ENCODE measurements at places on chromosomes 2 and 18.

GRCh38 chr2:36410681-36411080, 55.1 kb downstream of the CRIM1 start:
- no peak for DNase-seq

DNA sequence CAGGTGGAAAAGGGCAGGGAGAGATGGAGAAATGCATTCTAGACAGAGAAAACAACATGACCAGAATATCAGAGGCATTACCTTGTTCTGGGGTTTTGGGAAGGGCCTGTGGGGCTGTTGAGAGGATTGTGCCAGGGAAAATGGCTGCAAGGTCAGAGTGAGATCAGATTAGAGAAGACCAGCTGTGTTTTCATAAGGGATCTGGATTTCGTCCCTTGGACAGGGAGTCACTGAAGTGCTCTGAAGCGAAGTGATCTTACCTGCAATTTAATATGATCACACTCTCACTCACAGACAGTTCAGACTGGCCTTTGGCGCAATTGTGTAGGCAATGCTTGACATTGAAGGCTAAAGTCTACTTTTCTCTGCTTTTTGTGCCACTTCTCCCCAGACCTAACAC, 20.3 kb upstream of the REG3G start:
- no peak for DNase-seq

DNA sequence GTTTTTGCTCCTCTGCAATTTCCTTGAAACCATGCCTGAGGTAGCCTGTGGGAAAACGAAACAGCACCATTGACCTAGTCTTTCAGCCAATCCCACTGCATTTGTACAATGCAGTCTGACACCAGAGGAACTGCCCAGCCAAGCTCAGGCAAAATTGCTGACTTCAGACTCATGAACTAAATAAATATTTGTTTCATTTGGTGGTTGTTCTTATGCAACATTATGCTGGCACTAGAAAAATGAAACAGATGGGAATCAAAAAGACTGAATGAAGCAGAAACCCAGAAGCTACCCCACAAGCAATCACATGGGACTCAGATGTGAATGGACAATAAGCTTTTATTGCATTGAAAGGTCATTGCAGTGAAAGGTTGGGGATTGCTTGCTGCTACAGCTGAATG, 1.7 kb downstream of the NAT8 start:
- no peak for DNase-seq

GRCh38 chr2:205438241-205438640, 244.1 kb upstream of the NRP2 start:
- DNase-seq, result no peak

- no peak for DNase-seq
Measured at GRCh38 chr2:59184276-59185020, 943.3 kb upstream of the FANCL start.

- DNase-seq, result no peak
Measured at GRCh38 chr2:218343591-218343990, 13.1 kb upstream of the CATIP start.

DNA sequence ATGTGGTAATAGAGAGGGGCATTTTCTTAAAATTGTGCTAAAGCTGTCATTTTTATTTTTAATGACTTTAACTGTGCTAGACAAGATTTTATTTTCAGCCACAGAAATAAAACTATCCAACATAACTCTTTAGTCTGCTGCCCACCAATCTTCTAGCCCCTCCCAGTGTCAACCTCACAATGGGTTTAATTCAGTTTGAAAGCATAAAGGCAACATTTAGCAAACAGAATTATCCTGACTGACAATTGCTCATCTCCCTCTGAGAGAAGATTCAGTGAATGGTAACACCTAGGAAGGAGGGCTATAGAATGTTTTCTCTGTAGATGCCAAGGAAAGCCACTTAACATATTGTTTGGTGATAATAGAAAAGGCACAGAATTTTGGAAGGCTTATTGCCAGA, 5.2 kb downstream of the ERMN start:
- no peak for DNase-seq

DNA sequence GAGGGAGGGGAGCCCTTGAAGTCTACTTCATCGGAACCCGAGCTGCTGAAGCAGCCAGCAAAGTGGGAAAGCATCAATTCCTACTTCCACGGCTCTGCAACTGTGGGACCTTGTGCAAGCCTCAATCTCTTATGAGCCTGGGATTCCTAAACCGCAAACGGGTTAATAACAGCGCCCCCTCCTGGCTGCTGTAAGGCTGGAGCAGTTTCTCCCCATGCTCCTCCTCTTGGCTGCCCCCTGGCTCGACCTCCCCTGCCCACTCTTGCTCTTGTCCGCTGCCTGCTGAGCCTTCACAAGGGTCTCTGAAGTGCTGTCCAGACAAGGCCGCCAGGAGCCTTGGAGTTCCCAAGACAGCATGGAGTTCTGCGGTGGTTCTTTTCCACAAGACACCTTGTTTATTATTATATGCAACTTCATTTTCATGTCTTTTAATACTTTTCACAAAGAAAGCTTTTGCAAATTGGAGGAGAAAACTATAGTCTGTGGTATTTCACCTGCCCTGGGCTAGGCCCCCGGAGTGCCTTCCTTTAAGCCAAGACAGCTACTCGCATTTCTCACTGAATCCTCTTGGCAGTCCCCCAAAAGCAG, 157.2 kb downstream of the DDX1 start:
- DNase-seq, result no peak

- DNase-seq, result no peak
Measured at GRCh38 chr18:55706898-55707297, 118.9 kb upstream of the TCF4 start.

- DNase-seq, result peak; percentile 51
Measured at GRCh38 chr18:74196220-74197119, 48.1 kb downstream of the TIMM21 start.

DNA sequence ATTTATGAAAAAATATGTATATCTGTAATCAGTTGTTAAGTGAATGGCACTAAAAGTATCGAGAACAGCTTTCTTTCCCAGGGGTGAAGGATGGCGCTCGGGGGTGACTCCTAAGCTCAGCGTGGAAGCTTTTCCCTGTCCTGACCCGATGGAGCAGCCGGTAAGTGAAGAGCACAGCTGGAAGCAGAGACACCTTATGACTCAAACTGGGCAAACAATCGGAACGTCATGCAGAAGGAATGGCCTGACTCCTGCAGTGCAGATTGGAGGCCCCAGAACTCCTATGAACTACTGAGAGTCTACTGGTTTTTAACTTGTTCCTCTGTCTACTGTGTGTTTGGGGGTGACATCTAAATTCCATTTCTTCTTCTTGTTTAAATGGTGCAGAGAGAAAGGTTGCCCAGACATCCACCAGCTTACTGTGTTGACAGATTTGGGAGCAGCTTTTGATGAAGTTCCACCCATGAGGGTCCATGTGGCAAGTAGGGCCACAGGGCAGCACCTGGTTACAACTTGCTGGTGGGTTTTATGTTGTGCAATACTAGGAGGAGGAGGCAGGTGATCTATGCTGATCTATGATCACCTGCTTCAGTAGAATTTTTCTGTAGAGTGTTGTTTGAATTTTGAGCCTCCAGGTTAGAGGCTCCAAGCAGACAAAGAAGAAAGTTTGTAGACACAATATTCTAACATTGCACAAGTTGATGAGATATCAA, 52.8 kb upstream of the TMEM182 start:
- DNase-seq, result peak; percentile 65

DNA sequence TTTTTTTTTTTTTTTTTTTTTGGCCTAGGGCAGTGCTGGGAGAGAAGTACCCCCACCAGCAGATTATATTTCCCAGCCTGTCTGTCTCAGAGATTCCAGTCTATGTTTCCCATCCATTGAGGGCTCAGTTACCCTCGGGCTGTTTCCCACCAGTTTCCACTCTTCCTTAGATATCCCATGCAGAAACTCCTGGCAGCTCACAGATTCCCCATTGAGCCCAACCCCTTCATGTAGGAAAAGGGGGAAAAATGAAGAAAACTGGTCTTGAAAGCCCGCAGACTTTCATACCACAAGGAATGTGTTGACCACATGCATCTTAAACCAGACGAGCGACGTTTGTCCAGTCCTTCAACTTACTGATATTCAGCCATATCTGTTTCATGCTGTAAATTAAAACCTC, 15.2 kb downstream of the ASXL3 start:
- no peak for DNase-seq

DNA sequence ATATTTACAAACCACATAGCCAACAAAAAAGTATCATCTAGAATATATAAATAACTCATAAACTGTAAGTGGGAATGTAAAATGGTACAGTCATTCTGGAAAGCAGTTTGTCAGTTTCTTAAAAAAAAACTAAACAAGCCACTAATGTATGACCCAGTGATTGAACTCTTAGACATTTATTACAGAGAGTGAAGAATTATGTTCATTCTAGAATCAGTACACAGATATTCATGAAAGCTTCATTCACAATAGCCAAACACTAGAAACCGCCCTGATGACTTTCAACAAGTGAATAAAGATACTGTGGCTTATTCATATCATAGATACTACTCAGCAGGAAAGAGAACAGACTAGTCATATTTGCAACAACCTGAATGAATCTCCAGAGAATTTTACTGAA, 1541.5 kb downstream of the LRP1B start:
- no peak for DNase-seq

GRCh38 chr2:120988700-120989511, 253.2 kb downstream of the GLI2 start:
- no peak for DNase-seq

- peak; percentile 83 for DNase-seq
Measured at GRCh38 chr2:170409164-170409535, 231.2 kb downstream of the MYO3B start.

DNA sequence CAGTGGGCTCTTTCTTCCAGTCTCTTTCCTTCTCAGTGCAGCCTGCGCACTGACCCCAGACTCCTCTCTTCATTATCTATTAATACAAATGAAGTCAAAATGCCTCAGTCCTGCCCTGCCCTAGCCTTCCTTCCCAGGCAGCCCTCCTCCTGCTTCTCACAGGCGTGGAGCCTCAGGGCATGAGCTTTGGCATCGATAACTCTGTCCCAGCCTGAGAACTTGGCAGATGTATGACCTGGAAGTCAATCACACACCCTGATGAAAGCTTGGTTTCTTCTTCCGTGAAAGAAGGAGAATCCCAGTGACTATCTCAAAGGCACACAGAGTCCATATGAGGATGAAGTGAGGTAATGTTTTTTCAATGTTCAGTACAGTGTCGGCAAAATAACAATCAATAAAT, 600.7 kb upstream of the ID2 start:
- DNase-seq, result no peak

DNA sequence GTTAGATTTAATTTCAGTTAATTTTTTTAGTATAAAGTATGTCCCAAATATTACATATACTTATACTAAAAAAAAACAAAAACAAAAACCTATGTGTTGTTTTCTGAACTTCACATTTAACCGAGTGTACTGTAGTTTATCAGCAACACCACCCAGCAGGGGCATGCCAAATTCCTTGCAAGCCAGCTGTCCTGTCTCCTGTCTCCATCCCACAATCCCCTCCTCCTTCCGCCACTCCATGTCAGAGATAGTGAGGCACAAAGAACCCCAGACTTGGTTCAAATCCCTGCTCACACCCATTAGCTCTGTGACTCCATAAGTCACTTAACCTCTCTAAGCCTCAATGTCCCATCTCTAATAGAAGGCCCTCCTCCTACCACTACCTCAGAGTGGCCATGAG, 9.4 kb downstream of the CHST10 start:
- no peak for DNase-seq

GRCh38 chr2:221480821-221481220, 91.3 kb downstream of the EPHA4 start:
- DNase-seq, result no peak

DNA sequence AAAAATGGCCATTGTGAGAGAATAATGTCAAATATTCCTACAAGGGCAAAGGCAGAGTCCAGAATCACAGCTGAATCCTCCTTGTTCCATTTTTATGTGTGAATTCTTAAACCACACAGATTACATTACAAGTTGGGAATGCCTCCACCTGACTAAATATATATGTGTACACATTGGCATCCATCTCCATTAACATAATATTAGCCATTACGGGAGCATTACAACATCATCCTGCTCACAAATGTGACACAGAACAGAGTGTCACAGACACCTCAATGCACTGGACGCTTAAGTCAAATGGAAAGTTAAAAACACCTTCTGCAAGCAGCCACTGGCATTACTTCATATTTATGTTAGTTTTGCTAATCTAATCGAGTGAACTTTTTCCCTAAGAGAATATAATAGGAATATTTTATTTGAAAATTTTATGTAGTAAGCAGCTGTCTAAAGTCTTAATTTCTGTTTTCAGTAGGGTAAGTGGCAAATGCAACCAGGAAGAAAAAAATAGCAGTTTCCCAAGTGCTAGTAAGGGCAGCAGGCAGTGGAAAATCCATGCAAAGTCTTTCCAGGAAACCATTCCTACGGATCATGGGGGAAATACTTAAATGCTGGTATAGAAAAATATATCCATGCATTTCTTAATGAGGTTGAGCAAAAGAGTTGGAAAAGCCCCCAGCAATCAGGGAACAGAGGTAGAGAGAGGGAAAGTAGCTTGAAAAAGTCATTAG, 255.6 kb downstream of the OSR1 start:
- DNase-seq, result no peak

DNA sequence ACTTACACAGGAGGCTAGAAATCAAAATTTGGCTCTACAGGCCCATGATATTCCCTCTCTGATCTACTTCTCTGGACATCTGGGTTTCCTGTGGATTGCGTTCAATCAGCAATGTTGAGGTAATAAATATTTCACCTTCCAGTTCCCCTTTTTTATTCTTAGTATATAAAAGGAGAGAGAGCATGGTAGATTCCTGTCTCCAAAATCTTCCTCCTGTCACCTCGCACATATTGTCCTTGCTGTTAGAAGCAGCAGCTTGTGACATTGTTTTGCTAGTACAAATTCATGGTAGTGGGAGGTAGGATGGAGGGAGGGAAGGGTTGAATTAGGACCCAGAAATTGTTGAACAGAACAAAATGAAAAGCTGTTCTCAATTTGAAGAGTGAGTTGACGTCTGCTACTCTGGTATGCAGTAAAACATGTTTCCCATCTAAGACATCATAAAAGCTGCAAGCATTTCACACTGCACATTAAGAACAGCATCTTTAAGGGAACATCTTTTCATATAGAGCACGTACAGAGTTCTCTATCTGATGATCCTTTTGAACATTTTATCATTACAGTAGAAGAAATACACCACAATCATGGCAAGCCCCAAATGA, 156.4 kb downstream of the RDH14 start:
- DNase-seq, result no peak

DNA sequence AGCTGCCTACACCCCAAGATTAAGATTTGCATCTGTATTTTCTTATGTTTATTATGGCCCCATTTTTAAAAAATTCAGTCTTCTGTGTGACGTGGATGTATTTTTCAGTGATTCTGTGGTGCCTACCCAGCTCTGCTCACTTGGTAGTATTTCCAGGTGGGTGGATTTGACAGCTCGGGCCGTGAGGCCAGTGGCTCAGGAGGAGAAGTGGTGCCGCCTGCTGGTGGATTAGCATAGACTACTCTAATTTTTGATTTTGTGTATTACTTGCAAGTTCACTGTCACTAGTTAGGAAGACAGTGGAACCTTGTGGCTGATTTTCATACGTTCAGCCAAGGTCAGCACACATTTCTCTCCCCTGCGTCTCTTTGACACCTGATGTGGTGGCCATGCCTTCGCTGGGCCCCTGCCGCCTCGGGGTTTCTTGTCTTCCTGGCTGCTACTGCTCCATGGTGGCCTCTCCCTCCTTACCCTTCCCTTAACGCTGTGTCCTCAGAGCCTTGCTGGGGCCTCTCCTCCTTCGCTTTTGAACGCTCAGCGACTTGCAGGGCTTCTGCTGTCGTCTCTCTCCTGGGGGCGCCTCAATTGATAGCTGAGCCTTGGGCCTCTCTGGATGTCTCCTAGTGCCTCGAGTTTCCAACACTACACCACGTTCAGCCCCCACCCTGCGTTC, 89.4 kb downstream of the DGKD start:
- DNase-seq, result peak; percentile 60

- no peak for DNase-seq
Measured at GRCh38 chr2:218259099-218259961, 1.5 kb upstream of the GPBAR1 start.

- no peak for DNase-seq
Measured at GRCh38 chr2:142603759-142604158, 273.7 kb upstream of the KYNU start.

Data from Caco-2 (cell line).